ENCODE measurements at places on chromosomes 6 and 20. TPM values are rescaled to one million over a fixed set of nuclear protein-coding genes. Genes with fewer than 3 reads are reported as not detected.

C20orf96 gene
- 3.8 TPM for total RNA-seq

SLC13A3 gene
- total RNA-seq = not detected

ENPP4 gene
- total RNA-seq = 0.32 TPM

PEX7 gene
- 6.0 TPM for total RNA-seq

C6orf58 gene
- total RNA-seq = not detected

HAO1 gene
- total RNA-seq = not detected

DUSP15 gene
- not detected for total RNA-seq

NHSL1 gene
- 23.9 TPM for total RNA-seq

CYP24A1 gene
- total RNA-seq = 0.34 TPM

ZSCAN31 gene
- 5.0 TPM for total RNA-seq

TP53TG5 gene
- not detected for total RNA-seq

LST1 gene
- total RNA-seq = not detected

KIAA0408 gene
- total RNA-seq = not detected

ATP6V1G2 gene
- 2.4 TPM for total RNA-seq

ULBP3 gene
- 6.3 TPM for total RNA-seq

TXLNB gene
- not detected for total RNA-seq
